Stimulated activated CD4-positive, alpha-beta T cell treated with anti-CD3 and anti-CD28 coated beads, Interleukin-12 subunit alpha, Interleukin-12 subunit beta, amount 100 ng/mL, for 24 hours (primary cell): ENCODE measurements at places on chromosomes 2 and 18.

DNA sequence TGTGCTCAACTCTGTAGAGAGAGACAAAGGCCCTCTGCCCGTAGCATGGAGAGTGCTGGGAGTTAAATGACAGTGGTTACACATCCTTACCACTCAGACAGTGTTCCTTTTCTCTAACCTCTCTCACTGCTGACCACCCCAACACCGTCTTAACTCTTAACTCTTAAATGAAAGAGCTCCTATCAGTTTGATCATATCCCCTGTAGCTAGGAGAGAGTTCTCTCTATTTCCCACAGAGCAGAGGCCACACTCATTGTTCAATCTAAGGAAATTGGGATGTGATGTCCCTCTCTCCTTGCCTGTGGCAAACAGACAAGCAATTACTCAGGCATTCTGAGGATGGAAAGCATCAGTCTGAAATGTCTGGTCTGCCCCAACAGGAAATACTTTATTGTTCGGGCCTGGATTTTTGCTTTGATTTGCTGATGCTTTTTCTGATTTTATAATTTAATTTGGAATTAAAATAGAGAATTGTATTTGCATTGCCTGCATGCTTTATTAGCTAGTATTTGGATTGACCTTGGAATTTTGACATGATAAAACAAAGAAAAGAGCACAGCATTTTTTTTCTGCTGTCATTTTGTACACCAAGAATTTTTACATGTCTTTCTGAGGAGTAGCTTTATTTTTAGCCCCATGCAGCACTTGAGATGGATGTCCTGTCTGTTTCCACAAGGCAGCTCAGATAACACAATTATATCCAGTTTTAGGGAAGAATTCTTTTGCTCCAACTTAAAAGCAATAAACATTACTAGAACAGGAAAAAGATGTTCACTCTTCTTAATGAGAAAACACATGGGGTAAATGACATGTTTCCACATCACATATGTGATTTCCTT, 27.7 kb upstream of the IER3IP1 start:
- DNase-seq, result no peak

DNA sequence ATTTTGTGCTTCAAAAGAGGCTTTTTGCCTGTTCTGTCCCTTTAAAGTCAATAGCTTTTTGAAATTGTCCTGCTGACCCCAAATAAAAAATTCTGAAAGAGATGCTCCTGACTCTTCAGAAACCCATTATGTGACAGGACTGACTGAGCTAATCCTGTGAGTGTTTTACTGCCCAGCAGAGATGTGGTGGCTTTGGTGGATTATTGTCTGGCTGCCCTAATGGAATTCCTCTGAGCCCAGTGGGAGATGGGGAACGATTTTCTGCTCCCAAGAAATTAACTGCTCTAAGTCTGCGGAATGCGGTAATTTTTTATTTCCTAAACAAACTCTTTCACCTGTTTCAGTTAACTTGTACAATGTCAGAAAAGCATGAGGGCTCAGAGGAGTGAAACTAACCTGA, 258.2 kb downstream of the IKZF2 start:
- no peak for DNase-seq

DNA sequence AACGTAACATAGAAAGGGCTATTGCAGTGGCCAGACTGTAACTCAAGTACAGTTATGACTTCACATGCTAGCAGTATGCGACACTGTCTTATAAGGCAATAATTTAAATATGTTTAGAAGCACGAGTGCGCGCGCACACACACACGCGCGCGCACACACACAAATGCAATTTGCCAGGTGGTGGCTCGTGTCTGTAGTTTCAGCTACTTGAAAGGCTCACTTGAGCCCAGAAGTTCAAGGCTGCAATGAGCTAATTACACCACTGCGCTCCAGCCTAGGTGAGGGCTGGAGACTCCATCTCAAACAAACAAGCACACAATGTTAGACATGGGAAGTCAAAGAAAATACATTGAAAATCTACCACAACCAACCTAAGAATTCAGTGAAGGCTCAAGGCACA, 103.7 kb downstream of the USP34 start:
- DNase-seq, result no peak

GRCh38 chr2:13390676-13391075, 673.9 kb downstream of the TRIB2 start:
- DNase-seq, result no peak

GRCh38 chr2:217866457-217866856, 136.3 kb downstream of the TNS1 start:
- no peak for DNase-seq

DNA sequence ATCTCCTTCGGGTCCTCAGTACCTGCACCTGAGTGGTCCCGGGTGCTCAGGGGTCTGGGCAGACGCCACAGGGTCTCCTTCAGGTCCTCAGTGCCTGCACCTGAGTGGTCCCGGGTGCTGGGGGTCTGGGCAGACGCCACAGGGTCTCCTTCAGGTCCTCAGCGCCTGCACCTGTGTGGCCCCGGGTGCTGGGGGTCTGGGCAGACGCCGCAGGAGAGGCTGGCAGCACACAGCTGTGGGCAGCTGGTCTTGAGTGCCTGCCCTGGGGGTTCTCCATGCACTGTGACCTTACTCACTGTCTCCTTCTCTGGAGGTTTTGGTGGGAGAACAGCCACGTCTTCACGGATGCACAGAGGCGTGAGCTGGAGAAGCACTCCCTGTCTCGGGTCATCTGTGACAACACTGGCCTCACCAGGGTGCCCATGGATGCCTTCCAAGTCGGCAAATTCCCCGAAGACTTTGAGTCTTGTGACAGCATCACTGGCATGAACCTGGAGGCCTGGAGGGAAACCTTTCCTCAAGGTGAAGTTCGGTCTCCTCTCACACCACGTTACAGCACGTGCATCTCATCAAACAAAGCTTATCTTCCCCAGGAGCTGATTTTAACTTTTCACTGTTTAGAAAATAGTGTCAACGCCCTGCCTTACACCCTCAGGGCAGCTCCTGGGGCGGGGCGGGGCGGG, 82.6 kb downstream of the TPO start:
- no peak for DNase-seq

- DNase-seq, result no peak
Measured at GRCh38 chr2:198468136-198468535, 663.7 kb downstream of the PLCL1 start.

GRCh38 chr18:50143886-50144285, 51.1 kb downstream of the MYO5B start:
- no peak for DNase-seq

- no peak for DNase-seq
Measured at GRCh38 chr2:20429528-20429927, 17.3 kb upstream of the RHOB start.

DNA sequence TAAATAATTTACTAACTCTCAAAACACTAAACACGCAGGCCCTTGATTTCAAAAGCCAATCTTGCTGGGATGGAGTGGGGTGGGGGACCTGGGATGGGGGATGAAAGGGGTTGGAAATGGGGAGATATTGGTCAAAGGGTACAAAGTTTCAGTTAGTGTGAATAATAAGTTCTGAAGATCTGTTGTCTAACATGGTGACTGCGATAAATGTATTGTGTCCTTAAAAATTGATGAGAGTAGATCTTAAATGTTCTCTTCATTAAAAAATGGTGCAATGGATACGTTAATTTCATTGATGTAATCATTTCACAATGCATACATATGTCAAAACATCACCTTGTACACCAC, 505 bp upstream of the ACYP2 start:
- DNase-seq, result no peak

DNA sequence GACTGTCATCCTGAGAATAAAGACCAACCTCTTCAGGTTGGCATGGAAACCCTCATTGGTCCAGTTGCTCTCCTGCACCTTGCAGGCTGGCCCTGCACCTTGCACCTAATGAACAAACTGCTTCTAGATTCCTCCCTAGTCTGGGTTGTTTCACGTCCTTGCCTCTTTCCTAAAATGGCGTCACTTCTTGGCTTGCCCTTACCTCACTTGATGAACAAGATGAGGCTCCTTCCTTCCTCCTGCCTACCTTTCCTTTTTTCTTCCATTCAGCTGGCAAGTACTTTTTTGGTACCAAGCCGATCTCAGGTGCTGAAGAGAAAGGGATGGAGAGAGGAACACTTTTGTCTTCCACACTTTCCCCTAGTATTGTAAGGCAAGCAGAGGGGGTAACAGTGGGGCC, 74.5 kb downstream of the MYCN start:
- DNase-seq, result no peak

DNA sequence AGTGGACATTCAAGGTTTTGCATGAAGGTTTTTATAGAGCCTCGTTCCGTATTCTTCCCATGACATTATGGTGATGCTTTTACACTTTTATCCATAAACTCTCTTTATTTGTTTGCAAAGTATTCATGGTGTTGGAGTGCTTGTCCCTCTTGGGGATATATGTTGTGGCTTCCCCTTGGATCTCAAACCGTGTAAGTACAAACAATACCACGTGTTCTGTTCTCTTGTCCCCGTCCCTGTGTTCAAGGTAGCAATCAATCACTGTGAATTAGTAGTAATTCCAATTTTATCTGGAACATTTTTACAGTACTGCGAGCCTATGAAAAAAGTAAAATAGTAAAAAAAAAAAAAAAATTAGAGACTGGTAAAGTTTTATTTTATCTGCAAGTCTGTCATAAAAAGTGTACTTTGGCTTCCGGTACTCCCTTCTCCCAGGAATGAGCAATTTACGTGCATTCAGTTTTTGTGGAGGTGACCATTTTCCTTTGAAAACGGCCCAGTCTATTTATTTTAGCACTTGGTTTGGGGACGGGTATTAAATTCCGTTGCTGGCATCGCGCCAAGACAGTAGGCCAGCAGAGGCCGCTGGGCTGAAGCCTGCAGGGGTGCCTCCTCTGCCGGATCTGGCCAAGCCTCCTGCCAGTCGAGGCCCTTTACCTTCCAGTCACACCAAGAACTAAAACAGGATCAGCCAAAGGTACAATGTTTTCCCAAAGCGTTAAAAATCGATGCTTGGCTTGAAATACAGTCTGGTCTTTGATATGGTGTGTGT, 175.7 kb downstream of the SOCS6 start:
- DNase-seq, result no peak
